ENCODE measurements at places on chromosomes 6 and 20.

DNA sequence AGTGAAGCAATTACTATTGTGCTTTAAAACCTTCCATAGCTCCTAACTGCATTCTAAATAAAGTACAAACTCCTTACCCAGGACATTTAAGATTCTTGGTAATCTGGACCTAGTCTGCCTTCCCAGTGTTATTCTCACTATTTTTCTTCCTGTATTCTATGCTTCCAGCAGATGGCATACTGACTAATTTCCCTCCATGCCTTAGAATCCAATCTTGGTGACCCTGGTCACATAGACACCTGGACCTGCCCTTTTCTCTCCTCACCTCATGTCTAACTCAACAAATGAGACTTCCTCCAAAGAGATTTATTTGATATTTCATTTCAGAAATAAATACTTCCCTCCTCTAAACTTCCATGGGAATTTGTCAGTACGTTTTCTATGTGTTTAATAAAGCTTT lies 25.8 kb downstream of the ROS1 start:
- no peak for DNase-seq

GRCh38 chr6:134516582-134516981 lies 198.7 kb upstream of the SGK1 start:
- DNase-seq = no peak

DNA sequence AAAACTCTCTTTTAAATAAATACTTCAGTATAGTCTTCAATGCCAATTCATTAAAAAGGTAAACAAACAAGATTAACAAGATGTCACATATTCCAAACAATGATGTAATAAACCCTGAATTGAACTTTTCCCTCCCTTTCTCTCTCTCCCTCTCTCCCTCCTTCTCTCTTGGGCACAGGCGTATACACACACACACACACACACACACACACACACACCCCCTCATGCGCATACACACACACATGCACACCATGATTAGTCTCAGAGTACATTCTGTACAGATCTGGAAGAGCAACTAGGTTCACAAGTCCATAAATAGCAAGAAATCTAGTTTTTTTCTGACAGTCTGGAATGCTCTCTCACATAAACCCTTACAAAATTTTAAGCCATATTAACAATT lies 128.3 kb downstream of the DST start:
- no peak for DNase-seq

DNA sequence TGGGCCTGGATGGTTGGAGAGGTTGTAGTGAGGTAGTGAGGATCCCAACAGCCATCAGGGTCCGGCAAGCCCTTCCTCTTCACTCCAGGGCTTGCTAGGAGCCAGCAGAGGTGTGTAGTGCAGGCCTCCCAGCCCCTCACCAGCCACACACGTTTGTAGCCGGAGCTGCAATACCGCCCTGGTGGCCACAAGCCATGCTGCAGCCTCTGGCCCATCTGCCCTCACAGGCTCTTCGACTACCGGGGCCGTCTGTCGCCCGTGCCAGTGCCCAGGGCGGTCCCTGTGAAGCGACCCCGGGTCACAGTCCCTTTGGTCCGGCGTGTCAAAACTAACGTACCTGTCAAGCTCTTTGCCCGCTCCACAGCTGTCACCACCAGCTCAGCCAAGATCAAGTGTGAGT lies 36.4 kb downstream of the EIF2S2 start:
- DNase-seq = no peak

GRCh38 chr6:54102238-54102637 lies 9.0 kb upstream of the MLIP start:
- no peak for DNase-seq

DNA sequence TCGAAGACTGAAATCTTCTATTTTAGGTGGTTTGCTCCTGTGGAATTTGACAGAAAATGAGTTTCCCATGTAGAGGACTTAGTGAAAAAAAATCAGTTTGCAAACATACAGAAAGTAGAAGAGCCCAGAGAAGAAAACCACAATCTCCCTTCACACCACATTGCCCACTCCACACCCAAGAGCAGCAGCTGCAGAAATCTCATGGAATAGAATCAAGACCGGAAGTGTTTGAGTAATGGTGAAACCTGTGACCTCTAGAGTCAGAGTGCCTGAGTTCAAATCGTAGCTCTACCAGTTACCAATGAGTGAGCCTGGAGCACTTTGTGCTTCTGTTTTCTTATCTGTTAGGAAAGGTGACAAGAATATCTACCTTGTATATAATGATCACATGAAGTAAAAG lies 4.6 kb downstream of the SIRPG start:
- no peak for DNase-seq

- DNase-seq = no peak
Observed at GRCh38 chr6:88843040-88843439, 120.4 kb downstream of the RNGTT start.

DNA sequence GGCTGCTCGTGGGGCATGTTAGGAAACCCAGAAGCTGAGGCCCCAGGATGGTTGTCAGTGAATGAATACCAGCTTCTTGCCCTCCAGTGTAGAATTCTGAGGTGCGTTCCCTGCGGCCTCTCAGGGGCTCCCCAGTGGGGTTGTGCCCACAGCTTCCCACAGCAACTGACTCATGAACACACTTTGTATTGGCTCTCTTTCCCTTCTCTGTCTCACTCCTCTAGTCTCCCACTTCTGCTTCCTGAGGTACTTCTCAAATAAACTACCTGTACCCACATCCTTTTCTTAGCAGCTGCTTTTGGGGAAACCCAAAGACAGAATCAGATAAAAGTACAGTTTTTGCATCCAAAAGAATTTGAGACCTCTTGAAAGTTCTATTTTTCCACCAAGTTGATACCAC lies 107.7 kb upstream of the JAG1 start:
- peak; percentile 84 for DNase-seq

DNA sequence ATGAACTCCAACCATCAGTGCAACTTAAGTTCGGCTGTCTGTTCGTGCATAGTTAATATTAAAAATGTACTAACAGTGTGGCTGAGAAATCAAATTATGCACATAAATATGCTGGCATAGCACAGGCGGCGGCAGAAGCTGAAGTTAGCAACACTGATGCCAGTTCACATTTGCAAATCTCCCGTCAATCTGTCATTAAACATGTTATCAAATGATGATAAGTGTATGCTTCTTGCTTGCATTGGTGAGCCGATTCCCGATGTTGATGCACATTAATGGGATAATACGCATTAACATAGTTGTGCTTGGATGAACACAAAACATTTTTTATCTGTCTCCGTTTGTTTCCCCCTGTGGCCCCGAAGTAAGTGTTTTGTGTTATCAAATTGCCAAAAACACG lies 309.4 kb downstream of the ZNF217 start:
- no peak for DNase-seq

- no peak for DNase-seq
Observed at GRCh38 chr20:1860446-1860845, 34.8 kb upstream of the SIRPA start.

DNA sequence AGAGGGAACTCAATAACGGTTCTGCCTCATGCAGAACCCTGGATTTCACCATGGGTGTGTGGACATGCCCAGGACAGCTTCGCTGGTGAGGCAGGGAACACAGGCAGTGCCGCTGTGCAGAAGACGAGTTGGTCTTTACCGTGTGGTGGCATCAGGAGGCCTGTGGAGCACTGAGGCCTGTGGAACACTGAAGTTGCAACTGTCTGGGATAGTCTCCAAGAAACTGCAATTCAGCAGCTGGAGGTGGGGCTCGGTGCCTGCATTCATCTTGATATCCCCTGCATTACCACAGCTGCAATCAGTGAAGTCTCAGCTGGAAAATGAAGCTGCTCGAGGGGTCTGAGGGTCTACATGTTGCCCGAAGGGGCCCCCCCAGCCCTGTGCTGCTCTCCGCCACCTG lies 202.4 kb upstream of the CDH4 start:
- no peak for DNase-seq

DNA sequence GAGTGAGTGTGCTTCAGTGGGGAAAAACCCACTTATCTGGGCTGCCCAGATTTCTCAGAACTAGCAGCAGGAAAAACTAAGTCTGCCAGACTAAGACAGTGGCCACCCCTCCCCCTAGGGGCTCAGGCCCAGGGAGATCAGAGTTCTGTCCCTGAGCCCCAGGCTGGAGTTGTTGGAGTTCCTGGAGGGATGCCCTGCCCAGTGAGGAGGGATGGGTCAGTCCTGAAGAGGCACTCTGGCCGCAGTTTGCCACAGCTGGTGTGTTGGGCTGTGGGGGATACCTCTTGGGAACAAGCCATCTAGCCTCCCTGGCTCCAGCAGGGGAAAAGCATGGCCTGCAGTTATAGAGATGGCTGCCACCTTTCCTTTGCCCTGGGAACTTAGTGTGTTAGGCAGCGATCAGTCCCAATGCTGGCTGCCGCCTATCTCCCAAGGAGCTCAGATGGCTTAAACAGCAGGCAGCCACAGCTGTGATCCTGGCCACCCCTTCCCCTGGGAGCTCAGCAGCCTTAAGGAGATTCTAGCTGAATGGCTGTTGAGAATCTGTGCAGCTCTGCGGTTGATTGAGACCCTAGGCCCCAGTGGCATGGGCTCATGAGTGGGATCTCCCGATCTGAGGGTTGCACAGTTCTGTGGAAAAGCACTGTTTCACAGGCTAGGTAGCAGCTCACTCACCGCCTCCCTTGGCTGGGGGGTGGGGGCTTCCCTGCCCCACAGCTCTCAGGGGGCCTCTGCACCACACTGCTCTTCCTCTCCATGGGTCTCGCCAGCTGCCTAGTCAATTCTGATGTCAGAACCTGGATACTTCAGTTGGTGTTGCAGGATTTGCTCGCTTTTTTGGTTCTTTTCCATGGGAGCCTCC lies 13.2 kb downstream of the SIRPG start:
- DNase-seq = no peak

- DNase-seq = no peak
Observed at GRCh38 chr6:33705268-33705885, 6.1 kb downstream of the UQCC2 start.

DNA sequence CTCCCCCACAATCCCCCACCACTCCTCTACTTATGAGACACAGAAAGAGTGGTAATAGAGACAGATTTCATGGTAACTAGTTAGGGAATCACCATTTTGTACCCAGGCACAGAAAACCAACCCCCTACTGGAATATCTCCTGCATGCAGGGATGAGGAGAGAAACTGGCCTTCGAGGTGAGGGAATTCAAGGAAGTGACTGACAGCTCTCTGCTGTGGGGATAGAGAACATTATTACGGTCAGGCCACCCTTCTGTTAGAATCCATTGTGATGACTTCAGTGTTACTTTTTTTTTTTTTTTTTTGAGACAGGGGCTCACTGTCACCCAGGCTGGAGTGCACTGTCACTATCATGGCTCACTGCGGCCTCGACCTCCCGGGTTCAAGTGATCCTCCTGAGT lies 9.6 kb upstream of the ZHX3 start:
- no peak for DNase-seq

DNA sequence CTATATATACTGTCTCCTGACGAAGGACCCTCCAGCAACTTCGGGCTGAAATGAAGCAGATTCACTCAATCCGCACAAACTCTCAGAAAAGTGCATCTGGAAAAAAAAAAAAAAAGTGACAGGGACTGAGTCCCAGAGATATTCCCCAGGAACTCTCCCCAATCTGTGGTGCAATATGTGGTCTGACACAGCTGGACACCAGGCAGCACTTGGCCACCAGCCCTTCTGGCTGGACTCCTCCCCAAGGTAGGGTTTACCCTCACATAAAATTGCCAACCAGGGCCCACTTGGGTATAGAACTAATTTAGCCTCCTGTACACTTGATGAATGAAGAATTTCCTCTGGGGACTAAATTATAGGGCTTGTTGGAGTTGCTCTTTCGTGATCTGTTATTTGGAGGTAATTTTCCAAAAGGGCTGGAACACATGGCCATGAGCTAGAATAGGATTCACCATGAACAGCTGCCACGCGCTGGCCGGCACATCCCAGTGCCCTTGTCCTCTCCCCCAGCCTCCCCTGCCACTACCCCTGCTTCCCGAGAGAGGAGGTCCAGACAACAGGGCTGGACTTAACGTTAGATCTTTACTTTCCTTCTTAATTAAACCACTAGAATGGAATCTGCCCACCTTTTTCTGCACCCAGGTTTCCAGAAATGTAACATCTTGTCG lies 379.2 kb downstream of the BMP2 start:
- DNase-seq = no peak

- DNase-seq = peak; percentile 55
Observed at GRCh38 chr20:54680872-54681619, 205.7 kb downstream of the DOK5 start.

- DNase-seq = no peak
Observed at GRCh38 chr6:445571-446417, 54.2 kb downstream of the IRF4 start.

- DNase-seq = no peak
Observed at GRCh38 chr20:57000441-57000968, 265.9 kb downstream of the BMP7 start.

DNA sequence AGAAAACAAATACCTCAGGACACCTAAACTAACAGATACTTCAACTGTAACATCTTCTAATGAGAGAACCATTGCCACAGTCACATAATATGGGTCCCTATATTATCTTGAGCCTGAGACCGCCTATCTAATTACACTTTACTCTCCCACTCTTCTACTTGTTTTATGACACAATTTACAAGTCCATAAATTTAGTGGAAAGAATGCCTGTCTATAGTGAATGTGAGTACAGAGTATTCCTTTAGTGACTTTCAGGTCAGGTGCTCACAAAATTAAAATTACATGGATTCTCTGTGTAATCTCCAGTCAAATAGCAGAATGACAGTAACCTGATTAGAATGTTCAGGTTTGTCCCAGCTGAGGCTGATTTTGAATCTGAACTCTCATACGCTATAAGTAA lies 624.1 kb downstream of the PKHD1 start:
- no peak for DNase-seq

DNA sequence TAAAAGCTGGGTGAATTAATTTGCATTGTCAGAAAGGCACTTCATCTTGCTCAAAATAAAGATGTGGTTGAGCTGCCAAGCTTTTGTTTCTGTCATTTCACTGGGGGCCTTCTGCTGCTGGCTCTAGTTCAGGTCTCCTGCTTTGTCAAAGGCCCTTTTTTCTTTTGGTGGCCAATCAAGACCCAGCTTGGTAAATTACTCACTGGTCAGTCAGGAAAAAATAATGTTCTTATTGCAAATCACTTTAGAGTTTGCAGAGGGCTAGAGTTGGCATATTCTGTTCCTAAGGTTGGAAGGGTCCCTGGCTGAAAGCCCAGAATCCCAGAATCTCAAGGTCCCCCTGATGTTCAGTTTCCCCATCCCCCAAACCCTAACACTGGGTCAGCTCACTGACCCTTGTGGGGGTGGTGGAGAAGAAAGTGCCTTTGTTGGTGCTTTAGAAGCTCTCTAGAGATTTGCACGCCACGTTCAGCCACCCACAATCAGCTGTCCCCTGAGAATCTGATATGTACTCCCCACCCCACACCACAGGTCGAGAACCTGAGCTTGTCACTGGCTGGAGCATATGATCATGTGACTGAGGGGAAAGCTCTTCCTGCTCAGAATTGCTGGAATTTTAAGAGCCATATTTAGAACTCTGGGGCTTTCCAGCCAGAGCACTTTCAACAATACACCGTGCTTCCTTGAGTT lies 21.7 kb upstream of the BNIP5 start:
- DNase-seq = no peak

GRCh38 chr6:112269979-112270566 lies 15.7 kb upstream of the LAMA4 start:
- DNase-seq = no peak

DNA sequence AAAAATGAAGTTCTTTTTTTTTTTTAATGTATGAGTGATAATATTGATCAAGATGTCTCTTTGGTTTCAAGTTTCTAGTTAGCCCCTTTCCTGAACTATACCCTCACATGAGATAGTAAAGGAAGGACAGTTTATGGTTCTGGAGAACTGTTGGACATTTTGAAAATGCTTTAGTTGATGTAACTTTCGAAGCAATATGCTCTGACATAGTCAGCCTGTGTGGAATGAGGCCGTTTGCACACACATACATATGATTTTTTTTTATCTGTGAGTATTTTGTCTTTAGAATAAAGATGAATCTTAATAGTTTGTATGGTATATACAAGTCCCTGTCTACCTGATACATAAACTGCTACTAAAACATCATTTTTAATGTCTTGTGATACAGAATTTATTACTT lies 177.0 kb downstream of the ARID1B start:
- DNase-seq = no peak
